NCI-H774 (cell line): ENCODE measurements at places on chromosomes 2 and 18.

DNA sequence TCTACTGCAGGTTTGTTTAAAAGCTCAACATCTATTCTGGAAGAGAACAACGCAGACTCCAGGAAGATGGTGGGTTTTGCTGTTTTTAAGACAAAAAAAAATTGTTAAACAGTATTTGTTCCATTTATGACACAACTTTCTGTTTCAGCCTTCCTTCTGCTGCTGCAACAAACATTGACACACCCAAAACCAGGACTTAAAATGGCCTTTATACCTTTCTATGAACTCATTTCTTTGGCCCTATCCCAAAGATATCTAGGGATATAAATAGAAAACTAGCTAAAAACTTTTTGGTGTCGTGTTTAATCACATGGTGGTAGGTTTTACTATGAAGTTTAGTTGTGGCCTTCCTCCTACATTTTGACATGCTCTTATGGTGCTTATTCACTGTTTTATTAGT is 964 bp upstream of the GALNT3 start:
- no peak for DNase-seq

DNA sequence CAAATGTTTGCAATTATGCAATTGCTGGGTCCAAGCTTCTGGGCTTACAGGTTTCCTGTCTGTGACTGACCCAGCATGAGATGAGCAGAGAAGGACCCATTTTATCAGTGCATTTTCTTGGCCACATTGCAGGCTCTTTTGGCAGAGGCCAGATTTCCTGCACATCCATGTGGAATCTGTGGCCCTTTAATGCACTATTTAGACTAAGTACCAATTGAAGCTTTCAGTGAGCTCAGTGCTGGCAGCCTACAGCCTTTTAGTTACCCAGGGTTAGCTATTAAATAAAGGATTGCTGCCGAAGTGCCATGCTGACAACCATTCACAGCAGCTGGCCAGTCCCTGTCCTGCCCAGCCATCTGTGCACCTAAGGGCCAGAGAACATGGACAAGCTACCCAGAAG is 165.0 kb downstream of the ANKRD30B start:
- no peak for DNase-seq

DNA sequence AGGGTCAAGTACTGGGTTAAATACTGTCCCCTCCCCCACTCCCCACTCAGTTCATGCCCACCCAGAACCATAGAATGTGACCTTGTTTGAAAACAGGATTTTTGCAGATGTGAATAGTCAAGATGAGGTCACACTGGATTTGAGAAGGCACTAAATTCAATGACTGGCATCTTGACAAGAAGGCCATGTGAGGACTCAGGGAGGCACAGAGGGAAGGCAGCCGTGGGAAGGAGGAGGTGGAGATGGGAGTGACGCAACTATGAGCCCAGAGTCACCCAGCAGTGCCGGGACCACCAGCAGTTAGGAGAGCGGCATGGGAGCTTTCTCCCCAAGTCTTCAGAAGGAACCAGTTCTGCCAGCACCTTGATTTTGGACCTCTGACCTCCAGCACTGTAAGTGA is 257.3 kb downstream of the BCL2 start:
- DNase-seq, result no peak

GRCh38 chr2:72173640-72174321 is 26.1 kb upstream of the CYP26B1 start:
- DNase-seq, result no peak

DNA sequence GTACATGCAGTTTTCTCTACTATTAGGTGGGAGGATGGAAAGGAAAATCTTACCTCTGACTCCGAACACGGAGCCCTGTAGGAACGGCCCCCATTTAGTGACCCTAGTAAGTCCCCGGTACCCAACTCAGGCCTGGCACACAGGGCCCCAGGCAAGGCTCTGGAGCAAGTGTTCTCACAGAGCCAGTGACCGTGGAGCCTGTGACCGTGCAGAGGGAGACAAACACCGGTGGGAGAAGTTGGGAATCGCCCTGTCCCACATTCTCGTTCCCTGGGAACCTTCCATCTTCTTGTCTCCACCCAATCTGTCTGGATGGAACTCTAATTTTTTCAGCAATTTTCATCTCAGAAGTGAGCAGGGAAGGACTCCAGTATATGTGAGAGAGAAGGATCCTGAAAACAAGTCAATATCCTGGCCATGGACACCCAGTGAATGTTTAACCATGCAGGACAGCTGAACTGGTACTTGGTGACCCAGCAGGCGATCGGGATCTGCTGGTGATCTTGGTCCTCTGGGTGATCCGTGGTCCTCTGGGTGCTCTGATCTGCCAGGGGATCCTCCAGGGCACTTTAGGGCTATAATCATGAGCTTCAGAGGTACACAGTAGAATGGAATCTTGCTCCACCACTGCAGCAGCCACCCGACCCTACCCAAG is 348.6 kb upstream of the ID2 start:
- DNase-seq, result no peak

GRCh38 chr2:54081574-54081973 is 33.8 kb upstream of the ACYP2 start:
- DNase-seq, result no peak

- DNase-seq, result peak; percentile 36
Measured at GRCh38 chr2:36780231-36780839, 83.8 kb downstream of the VIT start.

DNA sequence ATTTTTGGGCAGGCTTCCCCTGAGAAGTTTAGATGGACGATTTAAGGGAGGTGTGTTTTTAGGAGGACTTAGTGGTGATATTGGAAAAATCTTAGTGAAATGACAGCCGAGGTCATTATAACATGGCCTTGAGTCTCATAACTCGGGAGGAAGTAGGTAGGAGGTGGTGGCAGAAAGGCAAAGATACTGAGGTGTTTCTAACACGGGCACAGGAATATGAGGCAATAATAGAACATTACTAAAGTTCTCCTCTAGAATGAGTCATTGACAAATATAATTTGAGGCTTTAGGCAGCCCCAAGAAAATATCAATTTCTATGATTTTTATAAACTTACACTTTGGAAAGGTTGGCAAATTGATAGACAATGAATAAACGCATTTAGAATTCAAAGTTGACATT is 146.1 kb upstream of the ZEB2 start:
- no peak for DNase-seq

DNA sequence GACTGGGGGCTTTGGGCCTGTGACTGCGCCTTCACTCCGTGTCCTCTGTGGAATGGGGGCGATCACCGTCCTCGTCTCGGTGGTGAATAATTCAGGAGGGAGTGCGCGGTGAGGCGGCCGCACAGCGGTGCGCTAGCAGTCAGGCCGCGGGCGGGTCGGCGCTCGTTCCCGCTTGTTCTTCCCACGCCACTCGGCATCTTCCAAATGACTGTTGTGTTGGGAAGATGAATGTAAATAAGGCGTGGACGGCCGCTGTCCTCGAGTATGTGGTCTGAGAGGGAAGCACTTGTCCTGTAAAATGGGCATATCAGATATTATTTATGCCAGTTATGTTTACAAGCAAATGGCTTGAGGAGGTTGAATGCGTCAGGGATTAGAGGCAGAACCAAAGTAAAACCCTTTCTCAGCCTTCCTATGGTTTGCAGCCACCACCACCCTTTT is 608 bp upstream of the VPS4B start:
- no peak for DNase-seq

- DNase-seq, result no peak
Measured at GRCh38 chr2:11903085-11903606, 156.7 kb downstream of the LPIN1 start.

- peak; percentile 51 for DNase-seq
Measured at GRCh38 chr2:205675861-205676516, 6.3 kb upstream of the NRP2 start.

DNA sequence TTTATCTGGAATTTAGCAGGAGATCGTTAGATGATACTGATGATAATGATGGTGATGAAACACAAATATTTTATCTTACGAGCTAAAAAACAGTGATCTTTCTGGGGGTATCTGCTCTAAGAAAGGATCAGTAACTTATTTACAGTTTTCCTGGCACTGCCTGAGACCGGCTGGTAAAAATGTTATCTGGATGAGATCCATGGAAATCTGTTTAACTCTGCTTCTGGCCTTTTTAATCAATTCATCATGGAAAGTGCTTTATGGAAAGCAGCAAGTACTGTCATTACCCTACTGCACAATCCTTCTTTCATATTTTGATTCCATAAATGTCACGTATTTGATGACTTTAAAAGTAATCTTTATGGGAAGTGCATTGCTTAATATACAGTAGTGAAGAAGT is 612.7 kb upstream of the GCFC2 start:
- DNase-seq, result no peak
